ENCODE measurements at places on chromosomes 4 and X.
A peak's percentile ranks its signal among the peaks of the same experiment; 100 is the strongest.

DNA sequence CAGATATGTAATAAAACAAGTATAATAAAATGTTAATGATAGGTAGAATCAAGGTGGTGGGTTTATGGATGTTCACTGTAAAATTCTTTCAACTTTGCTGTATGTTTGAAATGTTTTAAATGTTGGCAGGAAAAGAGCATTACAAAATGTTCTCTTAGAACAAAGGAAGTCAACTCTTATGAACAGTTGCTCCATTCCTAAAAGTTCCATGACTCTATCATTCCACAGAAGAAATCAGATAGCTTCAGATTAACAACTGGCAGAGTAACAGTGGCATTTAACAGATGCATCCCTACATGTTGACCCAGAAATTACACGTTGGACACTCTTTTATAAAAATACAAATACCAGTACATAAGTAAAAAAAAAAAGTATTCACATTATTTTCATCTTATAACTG is 2023.7 kb downstream of the ARAP2 start:
- DNase-seq: no peak

GRCh38 chrX:71253253-71254091 is 468 bp downstream of the ZMYM3 start:
- DNase-seq: peak; percentile 55

DNA sequence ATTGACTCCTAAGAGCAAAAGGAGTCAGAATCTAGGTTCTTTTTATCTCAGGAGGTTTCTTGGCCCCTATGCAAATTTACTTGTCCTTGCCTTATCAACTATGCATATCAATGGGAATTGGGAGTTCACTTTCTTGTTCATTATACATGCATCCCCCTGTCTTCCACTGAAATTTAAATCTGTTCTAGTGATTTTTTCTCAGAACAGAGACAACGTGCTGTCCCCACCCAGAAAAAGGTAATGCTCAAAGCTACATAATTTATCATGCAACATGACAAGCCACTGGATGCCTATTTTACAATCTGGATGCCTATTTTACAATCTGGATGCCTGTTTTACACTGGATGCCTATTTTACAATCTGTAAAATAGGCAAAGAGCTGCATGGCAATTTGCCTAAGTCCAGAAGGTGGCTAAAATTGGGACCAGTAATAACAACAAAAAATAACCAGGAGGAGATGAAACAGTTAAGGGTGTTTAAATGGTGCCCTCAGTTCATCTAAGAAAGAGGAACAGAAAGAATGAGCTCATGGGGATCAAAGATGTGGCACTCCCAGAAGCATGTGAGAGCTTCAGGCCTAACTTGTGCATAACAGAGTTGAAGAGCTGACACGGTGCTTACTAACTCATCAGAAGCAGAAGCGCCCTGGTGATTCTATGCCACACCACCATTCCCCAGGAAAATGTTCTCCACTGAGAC is 537.8 kb upstream of the BOD1L1 start:
- no peak for DNase-seq

DNA sequence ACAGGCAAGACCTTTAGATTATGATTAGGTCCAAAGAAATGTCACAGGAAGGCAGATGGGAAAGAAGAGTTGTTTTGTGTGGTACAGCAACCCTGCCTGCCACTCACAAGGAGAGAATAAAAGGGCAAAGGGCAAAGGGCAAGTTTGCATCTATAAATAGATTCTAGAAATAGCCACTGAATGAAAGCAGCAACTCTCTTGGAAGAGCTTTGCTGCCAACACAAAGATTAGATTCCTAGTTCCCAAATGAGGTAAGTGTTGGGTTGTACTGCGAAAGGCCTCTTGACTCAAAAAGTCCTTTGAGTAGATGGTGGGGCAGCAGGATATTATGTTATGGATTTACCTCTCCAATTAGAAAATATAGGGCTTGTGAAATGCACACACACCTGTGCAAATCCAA is 61.2 kb downstream of the MOSPD2 start:
- DNase-seq: no peak

DNA sequence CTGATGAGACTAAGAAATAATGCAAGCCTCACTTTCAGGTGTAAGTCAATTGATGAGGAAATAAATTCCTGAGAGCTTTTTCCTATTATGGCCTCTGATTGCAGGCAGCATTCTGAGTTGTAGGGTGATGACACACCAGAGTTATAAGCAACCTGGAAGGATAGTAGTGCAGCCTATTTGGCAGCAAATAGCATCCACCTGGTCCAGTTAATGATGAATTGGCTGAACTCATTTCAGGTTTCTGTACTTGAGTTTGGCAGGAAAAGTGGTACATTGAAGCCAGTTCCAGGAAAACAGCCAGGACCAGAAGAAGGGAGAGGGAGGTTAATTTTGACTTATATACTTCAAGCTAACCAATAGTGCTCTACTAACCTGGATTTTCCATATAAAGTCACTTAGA is 316.8 kb downstream of the NAF1 start:
- no peak for DNase-seq

- no peak for DNase-seq
Measured at GRCh38 chrX:1002611-1003010, 209.8 kb downstream of the CRLF2 start.

GRCh38 chr4:122746485-122746965 is 14.0 kb downstream of the BBS12 start:
- no peak for DNase-seq

DNA sequence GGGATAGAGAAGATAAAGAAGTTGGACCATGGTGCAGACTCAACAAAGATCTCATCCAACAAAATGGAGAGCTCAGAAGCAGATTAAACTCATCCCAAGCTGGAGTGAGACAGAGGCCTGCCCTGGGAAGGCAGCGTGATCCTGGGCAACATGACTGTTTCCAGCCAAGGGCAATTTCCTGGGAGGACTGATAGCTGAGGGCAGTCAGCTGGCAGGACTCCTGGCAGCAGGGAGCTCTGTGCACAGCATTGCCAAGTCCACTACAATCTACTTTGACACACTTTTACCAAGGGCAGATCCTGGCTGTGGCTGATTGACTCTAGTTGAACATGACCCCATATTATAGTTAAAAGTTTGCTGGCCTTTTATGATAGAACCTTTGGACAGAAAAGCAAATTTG is 357.3 kb upstream of the RASGEF1B start:
- no peak for DNase-seq

DNA sequence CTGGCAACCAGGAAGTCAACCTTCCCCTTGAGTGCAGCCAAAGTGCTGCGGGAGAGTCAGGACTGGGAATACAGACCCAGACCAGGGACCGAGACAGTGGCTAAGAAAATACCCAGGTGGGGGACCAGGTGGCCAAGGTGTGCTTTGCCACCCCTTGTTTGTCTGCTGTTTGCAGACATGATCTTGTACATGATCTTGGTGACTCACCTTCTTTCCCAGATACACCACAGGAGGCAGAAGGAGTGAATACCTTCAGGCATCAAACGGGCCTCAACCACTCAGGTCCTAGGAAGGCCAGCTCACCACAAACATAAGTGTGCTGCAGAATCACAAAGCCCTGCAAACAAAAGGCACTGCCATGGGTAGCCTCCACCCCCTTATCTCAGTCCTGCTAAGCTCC is 62.0 kb downstream of the CNGA2 start:
- no peak for DNase-seq

DNA sequence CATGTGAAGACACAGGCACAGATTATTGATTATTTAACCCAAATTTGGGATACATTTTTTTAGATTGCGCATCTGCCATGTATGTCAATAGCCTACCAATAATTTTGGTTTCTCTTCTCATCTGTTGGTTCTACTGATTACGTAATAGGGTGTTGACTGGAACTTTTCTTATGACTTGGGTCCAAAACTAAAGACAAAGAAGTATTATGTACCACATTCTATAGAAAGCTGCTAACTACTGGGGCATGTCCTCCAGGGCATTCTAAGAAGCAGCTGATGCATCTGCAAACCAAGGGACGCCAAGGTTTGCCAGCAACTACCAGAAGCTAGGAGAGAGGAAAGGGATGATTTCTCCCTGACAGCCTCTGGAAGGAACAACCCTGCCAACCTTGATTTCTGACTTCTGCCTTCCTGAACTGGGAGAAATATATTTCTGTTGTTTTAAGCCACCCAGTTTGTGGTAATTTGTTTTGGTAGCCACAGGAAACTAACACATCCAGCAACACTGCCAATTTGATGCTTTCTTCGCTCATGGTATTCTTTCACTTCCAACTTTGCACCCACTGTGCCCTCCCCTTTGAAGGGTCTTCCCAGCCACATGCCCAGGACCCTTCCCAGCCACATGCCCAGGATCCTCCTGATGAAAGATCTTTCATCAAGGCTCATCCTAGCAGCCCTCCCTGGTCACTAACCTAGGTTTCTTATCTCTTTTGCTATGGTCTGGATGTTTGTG is 15.9 kb upstream of the TLR1 start:
- DNase-seq: no peak

DNA sequence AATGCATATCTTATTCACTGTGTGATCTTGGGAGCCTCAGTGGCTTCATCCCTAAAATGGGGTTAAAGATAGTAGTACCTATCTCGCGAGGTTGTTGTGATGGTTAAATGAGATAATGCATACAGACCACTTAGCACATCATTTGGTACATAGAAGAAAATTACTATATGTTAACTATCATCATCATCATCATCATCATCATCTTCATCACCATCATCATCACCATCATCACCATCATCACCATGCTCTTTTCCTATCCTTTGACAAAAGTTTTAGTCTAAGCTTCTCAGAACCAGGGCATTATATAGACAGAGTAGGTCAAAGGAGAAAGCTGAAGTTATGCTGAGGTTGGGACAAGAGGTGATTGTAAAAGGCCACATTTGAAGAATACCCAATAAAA is 145.0 kb downstream of the GPC3 start:
- DNase-seq: no peak

All from stimulated activated effector memory CD8-positive, alpha-beta T cell treated with anti-CD3 and anti-CD28 coated beads, Interleukin-12 subunit alpha, Interleukin-12 subunit beta, amount 100 ng/mL, for 72 hours (primary cell).